ENCODE measurements at places on chromosomes 16 and 17.
A peak's percentile ranks its signal among the peaks of the same experiment; 100 is the strongest.

DNA sequence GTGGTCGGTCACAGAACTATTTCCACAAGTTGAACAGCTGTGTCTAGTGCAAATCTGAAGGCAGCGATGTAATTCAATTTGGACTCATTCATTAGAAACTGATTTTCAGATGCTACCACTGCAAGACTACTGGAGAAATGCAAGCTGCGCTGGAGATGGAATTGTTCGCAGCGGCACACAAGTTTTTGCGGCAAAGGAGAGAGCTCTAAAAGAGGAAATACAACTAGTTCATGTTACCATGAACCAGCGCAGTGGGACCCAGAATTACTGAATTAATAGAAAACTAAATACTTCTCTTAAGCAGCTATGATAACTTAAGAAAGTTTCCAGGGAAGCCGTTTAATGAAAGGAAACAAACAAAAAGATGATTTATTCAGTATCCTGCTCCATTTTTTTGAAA is 1.9 kb downstream of the CREBBP start:
- DNase-seq: no peak

- DNase-seq: no peak
These were observed 3.7 kb downstream of the TMEM106A start for GRCh38 chr17:43215341-43215740.

GRCh38 chr16:23840310-23840709 is 4.5 kb downstream of the PRKCB start:
- DNase-seq: no peak

DNA sequence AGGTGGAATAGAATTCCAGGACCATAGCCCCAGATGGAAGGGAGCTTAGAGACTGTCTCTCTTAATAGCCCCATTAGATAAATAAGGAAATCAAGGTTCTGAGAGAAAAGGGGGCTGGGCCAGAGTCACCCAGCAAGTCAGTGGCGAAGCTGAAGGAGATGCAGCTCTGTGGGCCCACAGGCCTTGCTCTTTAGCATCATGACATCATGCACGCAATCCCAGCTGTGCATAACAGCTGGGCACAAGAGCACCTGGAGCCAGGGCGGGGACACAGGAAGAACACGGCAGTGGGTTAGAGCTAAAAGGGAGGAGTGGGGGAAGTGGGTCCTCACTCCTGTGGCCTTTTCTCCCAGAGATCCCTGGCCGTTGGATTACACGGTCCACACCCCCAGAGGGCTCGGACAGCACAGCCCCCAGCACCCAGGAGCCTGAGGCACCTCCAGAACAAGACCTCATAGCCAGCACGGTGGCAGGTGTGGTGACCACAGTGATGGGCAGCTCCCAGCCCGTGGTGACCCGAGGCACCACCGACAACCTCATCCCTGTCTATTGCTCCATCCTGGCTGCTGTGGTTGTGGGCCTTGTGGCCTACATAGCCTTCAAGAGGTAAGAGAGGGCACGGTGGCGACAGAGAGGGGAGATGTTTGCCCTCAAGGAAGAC is 15.1 kb downstream of the NGFR start:
- no peak for DNase-seq

DNA sequence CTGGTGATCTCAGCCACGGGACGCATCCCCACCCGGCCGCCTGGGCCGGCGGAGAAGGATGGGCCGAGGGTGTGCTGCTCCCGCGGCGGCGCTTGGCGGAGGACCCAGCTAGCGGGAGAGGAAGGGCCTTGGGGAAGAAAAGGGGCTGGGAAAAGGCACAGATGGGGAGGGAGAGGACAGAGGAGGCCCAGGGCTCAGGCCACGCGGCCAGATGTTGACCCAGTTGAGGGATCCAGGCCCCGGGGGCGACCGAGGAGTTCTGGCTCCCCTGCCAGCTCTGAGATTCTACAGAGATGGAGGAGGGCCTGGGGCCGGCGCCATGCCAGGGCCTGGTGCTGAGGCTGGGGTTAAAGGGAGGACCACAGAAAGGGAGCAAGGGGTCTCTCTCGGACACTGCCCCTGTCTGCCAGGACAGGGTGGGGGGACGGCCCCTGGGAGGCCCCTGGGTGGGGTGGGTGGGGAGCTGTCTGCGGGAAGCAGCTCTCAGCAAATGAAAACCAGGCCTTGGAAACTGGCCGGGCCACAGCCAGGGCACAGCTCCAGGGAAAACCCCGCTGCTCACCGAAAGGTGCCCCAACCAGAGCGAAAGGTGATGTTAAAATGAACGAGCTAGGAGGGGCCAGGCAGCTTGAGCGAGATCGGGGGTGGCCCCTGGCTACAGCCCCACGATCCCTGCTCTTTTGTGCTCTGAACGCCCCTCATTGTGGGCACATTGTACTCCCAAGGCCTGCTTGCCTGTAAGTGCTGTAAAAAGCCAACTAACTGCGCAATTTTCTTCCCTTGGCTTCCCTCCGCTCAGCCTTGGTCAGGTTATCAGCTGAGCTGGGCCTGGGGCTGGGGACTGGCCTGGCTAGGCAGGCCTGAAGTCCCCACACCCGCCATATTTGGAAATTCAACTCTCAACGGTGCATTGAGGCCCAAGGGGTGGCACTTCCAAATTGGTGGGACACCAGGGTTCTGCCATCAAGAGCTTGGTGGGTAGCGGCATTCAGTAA is 191.4 kb downstream of the ZNF423 start:
- peak; percentile 9 for DNase-seq

DNA sequence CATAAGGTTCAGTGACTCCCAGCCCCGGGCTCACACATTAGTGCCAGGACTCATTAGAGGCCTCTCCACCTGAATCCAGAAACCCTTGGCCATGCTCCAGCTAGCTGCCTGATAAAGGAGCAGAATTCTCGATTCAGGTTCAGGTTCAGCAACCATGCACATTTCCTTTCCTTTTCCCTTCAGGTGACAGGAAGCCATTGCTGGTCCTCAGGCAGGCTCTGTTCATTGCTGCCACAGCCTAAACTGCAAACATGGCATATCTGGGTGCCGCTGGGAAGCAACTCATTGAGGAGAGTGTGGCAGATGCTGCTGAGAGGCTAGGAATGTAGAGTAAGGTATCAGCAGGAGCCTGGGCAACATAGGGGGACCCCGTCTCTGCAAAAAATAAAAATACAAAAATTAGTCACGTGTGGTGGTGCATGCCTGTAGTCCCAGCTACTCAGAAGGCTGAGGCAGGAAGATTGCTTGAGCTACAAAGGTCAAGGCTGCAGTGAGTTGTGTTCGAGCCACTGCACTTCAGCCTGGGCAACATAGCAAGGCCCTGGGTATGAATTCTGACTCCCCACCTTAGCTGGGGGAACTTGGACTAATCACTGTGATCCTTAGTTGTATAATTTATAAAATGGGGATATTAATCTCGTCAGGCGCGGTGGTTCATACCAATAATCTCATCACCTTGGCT is 28.7 kb downstream of the ARL4D start:
- DNase-seq: no peak

DNA sequence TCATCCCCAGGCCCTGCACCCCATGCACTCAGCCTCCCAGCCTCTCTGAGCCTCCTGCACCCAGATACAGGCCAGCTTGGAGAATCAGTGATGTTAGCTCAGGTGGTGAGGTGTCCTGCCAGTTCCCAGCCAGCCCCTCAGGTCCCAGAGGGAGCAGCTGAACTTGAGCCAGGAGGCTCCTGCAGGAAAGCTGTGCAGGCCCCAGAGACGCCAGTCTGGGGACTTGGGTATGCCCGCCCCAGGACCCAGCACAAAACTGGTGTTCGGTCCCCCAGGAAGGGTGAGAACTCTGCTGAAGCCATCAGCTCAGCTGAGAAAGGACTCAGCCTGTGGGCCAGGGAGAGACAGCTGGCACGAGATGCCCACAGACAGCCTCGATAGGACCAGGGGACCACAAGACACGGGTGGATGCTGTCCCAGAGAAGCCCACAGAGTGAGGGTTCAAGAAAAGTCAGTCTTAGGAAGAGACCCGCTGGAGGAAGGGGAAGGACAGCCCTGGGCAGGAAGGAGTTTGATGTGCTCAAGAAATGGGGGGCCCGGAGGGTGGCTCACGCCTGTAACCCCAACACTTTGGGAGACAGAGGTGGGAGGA is 11.0 kb downstream of the ENDOV start:
- no peak for DNase-seq

- peak; percentile 66 for DNase-seq
These were observed 173.0 kb downstream of the FOXL1 start for GRCh38 chr16:86751076-86752030.

- no peak for DNase-seq
These were observed at the start of gene PITPNM3 for GRCh38 chr17:6556121-6557039. TSS of gene PITPNM3 (minus strand) at chr17:6556555. CDS start at chr17:6556406, 149 bp downstream.

DNA sequence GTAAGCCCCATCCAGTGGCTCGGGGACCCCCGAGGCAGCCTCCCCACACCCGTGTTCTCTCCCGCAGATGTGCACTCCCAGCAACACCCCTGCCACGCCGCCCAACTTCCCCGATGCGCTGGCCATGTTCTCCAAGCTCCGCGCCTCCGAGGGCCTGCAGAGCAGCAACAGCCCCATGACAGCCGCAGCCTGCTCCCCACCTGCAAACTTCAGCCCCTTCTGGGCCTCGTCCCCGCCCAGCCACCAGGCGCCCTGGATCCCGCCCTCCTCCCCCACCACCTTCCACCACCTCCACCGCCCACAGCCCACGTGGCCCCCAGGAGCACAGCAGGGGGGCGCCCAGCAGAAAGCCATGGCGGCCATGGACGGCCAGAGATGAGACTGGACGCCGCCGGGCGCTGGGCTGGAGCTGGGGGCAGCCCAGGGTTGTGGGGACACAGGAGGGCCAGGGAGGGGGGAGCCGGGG is 5.0 kb downstream of the UBALD2 start:
- no peak for DNase-seq

DNA sequence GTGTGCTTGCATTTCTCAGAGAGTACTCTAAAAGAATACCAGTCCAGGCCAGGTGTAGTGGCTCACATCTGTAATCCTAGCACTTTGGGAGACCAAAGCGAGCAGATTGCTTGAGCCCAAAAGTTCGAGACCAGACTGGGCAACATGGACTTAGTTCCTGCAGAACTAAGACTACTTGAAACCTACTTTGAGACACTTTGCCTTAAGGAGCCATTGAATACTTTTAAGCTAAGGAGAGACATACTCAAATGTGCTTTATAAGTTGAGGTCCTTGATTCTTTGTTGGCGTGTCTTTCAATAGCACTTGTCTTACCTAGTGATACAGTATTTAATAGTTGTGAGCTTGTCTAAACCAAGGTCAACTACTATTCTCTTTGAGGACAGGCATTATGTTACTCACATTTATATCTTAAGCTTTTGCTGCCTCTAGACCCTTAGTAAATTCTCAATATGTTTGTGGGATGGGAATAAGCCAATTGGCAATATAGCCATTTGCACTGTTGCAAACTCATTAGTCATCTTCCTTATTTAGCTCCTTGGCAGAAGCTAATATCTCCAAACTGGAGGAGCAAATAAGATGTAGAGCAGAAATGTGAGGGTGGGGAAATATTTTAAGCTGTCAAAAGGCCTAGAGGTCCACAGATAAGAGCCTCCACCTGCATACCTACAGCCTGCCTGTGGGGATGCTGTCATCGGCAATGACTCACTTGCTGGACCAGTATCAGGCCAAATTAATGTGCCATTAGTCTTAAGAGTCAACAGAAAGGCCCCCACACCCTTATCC is 16.3 kb downstream of the SCPEP1 start:
- no peak for DNase-seq

GRCh38 chr16:66383551-66383950 is 17.1 kb downstream of the CDH5 start:
- DNase-seq: no peak

- no peak for DNase-seq
These were observed 303.1 kb downstream of the C16orf95 start for GRCh38 chr16:87014112-87014511.

DNA sequence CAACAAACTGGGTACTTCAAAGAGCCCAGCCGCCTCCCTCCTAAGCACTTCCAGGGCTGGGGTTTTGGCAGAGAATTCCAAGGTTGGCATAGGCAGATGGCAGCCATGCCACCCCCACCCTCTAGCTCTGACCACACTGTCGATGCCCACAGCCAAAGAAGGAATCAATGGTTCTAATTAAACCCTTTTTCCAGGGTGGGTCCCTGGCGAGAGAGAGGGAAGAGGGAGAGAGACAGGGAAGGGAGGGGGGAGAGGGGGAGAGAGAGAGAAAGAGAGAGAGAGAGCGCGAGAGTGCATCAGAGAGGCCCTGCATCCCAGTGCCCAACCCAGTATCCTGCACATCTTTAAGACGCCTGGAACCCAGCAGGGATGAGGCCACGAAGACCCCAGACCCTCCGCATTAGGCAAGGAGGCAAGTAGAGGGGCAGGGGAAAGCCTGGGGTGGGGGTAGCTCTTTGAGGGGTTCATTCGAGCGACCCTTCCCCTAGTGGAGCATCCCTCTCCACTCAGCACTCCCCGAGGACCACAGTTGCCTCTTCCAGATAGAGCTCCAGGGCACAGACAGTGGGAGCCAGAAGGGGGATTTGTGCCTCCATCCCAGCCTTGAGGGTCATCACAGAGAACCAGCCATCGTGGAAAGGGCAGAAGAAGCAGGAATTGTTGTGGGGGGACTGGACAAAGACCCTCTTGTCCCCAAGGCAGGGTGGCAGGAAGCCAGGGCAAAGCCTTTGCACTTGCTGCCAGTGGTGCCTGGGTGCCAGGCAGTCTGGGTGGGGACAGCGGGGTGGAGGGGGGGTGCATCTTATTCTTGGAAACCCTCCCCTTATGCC is 2.6 kb downstream of the SRCIN1 start:
- no peak for DNase-seq

GRCh38 chr16:23424292-23424958 is 28.6 kb downstream of the COG7 start:
- DNase-seq: peak; percentile 51

DNA sequence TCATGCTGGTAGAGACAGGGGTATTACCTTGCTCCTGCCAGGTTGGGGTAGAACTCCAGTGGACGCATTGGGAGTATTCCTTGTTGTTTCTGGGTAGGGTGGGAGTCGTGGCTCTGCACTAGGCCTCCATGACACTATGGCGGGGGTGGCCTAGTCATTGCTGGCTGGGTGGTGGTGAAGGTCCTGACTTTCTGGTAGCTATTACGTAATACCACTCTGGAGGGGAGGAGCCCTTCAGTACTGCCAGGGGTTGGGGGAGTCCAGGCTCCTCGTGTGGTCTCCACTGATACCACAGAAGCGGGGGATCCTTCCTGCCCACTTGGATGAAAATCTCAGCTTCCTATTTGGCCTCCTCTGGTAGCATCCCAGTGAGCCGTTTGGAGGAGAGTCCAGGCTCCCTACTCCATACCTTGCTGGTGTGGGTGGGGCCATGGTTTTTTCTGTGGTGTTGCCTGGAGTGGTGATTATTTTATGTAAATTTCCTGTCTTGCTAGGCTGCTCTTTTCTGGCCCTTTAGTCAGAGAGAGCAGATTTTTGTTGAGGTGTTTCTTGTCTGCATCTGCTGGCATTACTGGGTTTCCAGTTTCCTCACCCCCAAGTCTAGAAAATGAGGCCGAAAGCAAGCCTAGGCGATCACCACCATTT is 65.8 kb upstream of the GNG13 start:
- no peak for DNase-seq

- DNase-seq: no peak
These were observed 538.0 kb downstream of the GRIN2A start for GRCh38 chr16:9644258-9644657.
